Breast epithelium (tissue), 4 donors: ENCODE measurements at places on chromosomes 2 and 18.

GRCh38 chr2:71609441-71609840 is 156.1 kb downstream of the DYSF start:
- peak; percentile 12 for DNase-seq

DNA sequence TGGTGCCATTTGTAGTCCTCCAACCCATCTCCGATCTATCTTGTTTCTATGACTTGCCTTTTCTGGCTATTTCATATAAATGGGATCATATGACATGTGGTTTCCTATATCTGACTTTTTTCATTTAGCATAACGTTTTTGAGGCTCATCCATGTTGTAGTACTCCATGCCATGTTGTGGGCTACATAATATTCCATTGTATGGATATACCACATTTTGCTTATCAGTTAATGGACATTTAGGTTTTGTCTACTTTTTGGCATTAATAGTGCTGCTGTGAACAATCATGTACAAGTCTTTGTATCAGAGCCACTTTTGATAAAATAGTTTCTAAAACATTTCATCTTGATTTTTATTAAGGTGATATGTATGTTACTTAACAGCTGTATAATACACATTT is 7.4 kb downstream of the CEBPZOS start:
- no peak for DNase-seq

GRCh38 chr2:180356676-180357075 is 349.6 kb upstream of the CWC22 start:
- no peak for DNase-seq

DNA sequence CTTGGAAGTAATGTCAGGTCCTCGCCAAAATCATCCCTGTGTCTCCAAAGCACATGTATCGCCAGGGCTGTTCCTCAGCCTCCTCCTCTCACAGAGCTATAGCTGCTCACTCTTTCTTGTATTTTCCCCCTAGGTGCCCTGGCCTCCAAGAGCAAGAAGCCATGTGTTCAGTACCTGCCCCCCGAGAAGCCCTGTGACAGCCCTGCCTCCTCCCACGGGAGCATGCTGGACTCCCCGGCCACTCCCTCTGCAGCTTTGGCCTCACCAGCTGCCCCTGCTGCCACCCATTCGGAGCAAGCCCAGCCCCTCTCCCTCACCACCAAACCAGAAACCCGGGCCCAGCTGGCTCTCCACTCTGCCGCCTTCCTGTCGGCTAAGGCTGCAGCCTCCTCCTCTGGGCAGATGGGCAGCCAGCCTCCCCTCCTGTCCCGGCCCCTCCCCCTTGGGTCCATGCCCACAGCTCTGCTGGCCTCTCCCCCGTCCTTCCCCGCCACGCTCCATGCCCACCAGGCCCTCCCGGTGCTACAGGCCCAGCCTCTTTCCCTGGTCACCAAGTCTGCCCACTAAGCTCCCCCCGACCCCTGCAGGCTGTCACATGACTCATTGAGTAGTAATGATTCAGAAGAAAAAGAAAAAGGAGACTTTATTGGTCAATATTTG is 18.8 kb downstream of the TGOLN2 start:
- DNase-seq: no peak

- DNase-seq: no peak
These were observed 30.2 kb downstream of the PARD3B start for GRCh38 chr2:204575463-204575862.

DNA sequence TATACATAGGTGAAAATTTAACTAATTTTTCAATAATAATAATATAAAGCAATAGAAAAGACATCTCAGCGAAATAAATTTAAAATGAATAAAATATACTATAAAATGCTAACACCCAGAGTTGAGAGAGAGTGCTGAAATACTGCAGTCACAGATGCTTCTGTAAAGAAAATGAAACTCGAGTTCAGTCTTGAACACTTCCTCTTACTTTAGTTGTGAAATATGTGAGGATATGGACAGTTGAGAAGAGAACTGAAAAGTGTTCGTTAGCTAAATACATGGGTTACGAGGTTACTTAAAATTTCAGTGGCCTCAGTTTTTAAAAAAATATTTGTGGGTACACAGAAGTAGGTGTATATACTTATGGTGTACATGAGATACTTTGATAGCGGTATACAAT is 106.8 kb downstream of the DNAH7 start:
- no peak for DNase-seq

DNA sequence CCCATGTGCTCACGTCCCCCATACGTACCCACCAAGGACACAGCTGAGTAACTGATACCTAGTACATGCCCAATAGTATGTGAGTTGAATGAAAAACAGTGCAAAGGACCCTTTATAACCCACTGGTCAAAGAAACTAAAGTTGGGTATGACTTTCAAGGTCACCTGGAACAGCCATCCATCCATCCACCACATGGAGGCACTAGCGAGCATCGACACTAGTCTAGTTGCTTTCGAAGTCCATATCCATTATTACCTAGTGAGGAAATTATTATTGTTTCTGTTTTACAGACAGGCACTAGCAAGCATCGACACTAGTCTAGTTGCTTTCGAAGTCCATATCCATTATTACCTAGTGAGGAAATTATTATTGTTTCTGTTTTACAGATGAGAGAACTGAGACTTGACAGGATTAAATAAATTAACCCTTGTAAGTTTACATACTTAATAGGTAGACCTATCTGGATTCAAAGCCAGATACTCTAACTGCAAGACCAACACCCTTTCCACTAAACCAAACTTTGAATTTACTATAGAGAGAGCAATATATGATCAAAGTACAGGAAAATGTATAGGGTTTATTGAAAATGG is 233.7 kb downstream of the METTL4 start:
- no peak for DNase-seq

- no peak for DNase-seq
These were observed 116.2 kb downstream of the ACOXL start for GRCh38 chr2:110848519-110849030.

DNA sequence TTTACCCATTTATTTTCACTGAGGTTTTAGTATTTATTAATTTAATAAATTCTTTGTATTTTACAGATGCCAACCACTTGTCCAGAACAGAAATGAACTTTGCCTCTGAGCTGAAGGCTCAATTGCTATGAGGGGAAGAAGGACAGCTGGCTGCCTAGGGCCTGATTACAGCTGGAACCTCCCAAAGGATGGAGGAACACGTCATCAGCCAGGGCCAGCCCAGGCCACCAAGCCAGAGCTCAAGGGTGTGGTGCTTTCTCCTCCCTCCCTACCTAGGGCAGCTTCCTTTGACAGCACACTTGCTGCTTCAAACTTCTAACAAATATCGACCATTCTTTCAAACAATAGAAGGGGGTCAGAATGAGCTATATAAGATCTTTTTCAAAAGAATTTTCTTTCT is 19.7 kb upstream of the RIOK3 start:
- DNase-seq: no peak

GRCh38 chr18:29071869-29072268 is 894.9 kb upstream of the CDH2 start:
- no peak for DNase-seq

DNA sequence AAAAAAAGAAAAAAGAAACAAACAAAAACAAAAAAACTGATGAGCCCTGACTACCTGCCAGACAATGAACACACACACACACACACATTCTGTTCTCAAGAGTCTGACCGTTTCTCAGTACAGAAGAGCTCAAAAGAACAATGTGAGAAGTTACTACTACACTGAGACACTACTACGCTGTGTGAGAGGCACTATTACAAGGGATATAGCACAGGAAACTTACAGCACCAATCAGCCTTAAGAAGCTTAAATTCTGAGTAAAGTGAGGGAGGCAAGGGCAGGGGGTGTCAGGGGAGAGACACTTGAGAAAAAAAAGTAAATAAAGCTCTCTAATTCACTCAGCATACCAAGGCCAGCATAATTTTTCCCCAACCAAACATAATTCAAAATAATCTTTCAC is 32.5 kb downstream of the WDR33 start:
- no peak for DNase-seq

DNA sequence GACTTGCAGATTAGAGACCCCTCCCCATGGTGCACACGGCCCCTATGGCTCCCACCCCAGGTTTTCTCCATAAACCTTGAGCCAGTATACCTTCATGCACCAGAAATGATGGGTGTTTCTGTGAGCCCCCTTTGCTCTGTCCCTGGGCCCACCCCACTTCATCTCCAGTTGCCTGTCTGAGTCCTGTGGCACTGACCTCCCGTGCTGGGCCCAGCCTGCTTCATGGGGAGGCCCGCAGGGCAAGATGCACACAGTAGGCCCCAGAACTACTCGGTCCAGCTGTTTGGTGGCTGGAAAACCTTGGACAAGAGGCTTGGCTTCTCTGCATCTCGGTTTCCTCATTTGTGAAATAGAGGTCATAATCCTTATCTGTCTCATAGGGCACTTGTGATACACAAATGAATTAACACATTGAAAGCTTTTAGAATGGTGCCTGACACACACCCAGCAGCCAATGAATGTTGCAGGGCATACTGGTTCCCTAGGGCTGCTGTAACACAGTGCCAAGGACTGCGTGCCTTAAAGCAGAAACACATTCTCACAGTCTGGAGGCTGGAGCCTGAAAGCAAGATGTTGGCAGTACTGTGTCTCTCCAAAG is 58.4 kb downstream of the SH3BP4 start:
- DNase-seq: no peak

GRCh38 chr2:206518997-206519396 is 75.7 kb downstream of the ADAM23 start:
- DNase-seq: no peak

DNA sequence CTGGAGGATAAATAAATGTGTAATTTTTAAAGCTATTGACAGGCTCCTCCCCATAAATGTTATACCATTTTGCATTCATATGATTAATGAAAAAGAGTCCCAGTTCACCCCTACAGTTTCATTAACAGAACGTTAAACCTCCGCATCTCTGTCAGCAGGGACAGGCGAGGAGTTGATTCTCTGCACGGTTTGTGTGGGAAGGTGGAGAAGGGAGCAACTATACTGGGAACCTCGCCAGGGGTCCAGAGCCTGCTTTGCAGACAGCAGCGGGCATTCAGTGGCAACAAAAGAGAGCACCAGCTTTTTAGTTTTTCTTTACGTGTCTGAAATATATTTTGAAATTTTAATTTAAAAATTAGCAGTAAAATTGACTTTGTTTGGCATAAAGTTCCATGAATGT is 101.4 kb downstream of the FARSB start:
- DNase-seq: no peak

DNA sequence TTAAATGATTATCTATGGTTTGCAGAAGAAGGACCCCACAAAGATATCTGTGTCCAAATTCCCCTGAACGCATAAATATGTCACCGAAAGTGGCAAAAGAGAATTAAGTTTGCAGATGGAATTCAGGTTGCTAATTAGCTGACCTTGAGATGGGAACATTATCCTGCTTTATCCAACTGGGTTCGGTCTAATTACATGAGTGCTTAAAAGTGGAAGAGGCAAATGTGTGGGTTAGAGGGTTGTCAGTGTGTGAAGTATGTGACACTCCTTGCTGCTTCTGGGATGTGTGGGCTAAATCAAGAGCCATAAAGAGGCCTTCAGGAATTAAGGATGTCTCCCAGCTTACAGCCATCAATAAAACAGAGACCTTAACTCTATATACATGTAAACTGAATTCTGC is 53.5 kb downstream of the CDH19 start:
- no peak for DNase-seq

DNA sequence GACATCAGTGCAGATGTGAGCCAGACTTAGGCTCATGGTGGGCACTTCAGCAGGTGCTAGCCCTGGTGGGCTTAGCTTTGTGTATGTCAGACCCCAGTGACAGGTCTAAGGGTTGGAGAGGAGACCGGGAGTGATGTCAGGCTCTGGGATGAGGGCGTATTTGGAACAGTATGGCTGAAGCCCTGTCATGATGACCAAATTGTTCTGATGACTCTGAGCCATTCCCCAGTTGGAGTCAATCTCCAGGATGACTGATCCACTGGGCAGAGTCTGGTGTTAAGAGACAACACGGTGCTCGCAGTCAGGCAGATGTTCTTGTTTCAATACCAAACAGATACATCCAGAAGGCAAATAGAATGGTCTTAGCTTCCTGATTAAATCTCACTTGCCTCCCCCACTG is 241.5 kb downstream of the SOX11 start:
- no peak for DNase-seq

DNA sequence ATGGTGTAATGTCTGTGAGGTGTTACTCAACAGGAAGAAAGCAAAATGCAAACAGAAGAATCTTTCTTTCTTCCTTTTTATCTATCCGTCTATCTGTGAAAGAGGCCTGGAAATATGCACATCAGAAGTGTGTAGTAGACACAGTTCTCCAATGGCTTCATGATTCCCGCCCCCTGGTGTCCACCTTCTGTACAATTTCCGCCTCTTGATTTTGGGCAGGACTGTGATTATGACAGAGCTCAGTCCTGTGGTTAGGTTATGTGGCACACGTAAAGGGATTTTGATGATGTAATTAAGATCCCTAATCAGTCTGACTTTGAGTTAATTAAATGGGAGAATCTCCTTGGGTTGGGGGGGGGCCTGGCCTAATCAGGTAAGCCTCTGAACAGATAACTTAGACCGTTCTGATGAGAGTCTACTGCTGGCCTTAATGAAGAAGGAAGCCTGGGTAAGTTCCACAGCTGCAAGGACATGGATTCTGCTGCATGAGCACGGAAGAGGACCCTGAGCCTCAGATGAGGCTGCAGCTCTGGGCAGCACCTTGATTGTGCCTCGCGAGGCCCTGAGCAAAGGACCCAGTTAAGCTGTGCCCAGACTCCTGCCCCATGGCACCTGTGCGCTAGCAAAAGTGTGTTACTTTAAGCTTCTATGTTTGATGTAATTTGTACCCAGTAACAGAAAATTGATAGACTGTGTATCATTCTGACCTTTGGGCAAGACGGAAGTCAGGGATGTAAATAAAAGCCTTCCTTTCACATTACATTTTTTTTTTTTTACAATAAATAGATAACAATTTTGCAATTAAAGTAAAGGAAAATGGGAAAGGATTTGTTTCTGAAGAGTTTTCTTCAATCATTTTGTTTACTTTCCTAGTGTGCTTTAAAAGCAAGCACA is 11.3 kb upstream of the KCNF1 start:
- no peak for DNase-seq

- peak; percentile 75 for DNase-seq
These were observed 274.2 kb downstream of the DYSF start for GRCh38 chr2:71727562-71727961.

- no peak for DNase-seq
These were observed 256.5 kb downstream of the CELF4 start for GRCh38 chr18:37309059-37309458.

DNA sequence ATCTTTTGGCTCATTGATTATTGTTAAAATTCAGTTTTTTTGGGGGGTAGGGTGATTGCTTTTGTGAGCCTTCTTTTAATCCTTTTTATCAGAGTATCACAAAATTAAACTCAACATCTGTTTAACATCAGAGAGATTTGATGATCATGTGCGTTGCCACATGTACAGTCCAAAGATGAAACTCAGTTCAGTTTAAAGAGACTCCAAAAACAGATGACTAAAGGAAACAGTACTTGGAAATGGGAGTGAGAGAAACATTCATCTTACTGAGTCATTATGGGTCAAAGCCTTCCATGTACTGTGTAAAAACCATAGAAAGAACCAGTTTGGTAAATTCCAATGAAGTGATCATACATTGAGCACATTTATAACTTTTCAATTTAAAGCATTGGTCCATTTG is 53.0 kb downstream of the LYPD6 start:
- no peak for DNase-seq

GRCh38 chr2:179264368-179265081 is at the start of gene SESTD1:
SESTD1 (minus strand) TSS chr2:179264832; CDS start chr2:179191841, 72,991 bp downstream.
- peak; percentile 73 for DNase-seq

- DNase-seq: no peak
These were observed 103.1 kb downstream of the PPP1R1C start for GRCh38 chr2:182088681-182089320.

- DNase-seq: no peak
These were observed 686 bp downstream of the UBXN4 start for GRCh38 chr2:135742325-135742757.
